ENCODE measurements at places on chromosomes 4 and X.

DNA sequence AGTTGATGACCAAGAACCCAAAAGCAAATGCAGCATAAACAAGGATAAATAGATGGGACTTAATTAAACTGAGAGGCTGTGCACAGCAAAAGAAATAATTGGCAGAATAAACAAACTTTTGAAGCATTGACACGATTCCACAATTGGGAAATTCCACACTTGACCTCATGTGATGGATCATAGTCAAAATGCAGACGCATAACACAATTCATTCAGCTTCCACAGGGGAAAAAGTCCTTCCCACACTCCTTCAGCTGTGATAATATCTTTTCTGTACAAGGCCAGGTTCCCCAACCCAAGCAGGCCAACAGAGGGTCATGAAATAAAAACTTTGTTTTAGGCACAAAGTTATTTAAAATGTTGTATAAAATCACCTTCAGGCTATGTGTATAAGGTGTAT is 66.6 kb upstream of the SLIT2 start:
- no peak for DNase-seq

- no peak for DNase-seq
Measured at GRCh38 chrX:72255445-72255844, 16.6 kb upstream of the ERCC6L start.

DNA sequence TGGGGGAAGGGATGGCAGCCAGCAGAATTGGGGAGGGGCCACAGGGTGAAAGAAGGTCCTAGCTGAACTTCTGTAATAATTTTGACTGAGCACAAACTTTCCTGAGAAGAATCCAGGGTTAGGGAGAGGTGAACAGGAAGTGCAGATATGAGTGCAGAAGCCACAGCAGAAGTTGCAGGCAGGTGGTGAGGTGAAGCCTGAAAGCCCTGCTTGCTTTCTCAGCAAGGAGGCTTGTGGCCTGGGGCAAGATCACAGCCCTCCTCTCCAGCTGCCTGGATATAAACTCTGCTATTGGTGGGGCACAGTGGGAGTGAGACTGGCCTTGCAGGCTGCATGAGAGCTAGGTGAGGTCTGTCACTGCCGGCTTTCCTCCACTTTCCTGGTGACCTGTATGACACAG is 44.1 kb upstream of the UPRT start:
- DNase-seq = no peak

DNA sequence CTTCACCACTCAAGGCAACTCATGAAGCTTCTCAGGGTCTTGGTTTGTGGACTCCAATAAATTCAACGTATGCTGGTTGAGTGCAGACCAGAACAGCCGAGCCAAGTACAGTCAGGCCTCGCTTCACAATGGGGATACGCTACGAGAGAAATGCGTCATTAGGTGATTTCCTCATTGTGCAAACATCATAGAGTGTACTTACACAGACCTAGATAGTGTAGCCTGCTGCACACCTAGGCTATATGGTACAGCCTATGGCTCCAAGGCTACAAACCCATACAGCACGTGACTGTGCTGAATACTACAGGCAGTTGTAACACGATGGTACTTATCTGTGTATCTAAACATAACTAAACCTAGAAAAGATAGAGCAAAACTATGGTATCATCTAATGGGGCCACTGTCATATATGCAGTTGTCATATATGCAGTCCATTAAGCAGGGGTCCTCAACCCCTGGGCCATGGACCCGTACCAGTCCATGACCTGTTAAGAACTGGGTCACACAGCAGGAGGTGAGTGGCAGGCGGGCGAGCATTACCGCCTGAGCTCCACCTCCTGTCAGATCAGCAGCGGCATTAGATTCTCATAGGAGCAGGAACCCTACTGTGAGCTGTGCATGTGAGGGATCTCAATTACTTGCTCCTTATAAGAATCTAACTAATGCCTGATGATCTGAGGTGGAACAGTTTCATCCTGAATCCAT is 31.5 kb downstream of the RTL5 start:
- no peak for DNase-seq

GRCh38 chr4:139606579-139607501 is 50.8 kb upstream of the SETD7 start:
- DNase-seq = no peak

DNA sequence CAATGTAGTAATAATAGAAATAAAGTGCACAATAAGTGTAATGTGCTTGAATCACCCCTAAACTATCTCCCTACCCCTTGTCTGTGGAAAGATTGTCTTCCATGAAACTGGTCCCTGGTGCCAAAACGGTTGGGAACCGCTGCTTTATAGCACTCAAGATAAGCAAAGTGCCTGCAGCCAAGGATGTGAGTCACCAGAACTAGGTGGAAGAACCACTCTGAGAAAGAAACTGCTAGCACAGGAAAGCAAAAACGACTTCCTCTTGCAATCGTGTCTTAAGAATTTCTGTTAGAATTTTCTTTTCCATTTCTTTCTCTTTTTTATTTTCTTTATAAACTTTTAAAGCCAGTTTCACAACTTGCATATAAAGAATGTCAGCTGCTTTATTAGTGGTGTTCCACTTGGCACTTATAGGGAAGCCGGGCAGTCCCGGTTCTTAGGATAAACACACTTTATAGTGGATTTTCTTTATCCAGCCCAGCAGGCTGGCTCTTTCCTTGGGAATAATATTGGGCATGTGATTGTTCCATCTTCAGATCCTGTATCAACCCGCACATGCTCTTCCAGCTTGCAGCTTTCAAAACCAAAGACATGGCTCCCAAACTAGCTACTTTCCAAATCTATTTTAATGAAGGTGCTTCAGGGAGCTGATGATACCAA is 32.3 kb upstream of the CXCL8 start:
- DNase-seq = no peak

GRCh38 chrX:49064303-49064702 is 5.5 kb downstream of the CCDC120 start:
- no peak for DNase-seq

DNA sequence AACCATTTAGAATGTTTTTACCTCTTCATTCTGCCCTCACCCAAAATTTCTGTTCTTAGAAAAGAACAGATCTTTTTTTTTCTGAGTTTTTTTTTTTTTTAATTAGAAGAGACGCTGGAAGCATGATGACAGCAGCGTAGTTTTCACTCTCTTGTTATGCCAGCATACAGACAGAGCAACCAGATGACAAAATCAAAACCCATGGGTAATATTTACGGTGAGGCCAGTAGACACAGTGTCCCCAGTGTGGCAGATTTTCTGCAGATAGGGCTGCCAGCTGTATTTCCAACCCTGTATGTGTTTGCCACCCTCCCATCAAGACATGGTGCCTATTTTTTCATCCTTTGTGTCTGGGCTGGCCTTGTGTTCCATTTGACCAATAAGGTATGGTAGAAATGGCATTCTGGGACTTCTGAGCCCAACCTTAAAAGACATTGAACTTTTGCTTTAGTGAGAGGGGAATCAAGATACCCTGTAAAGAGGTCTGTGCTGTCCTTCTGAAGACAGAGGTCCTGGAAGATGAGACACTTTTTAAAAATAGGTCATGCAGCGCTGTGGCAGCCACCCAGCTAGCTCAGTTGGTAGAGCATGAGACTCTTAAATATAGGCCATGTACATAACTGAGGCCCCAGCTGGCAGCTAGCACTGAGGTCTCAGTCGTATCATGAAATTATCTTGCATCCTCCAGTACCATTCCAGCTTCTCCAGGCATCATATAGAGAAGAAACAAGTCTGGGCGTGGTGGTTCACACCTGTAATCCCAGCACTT is 6.7 kb upstream of the ZNF41 start:
- DNase-seq = no peak

- DNase-seq = no peak
Measured at GRCh38 chrX:8403988-8404387, 60.6 kb upstream of the VCX3B start.

DNA sequence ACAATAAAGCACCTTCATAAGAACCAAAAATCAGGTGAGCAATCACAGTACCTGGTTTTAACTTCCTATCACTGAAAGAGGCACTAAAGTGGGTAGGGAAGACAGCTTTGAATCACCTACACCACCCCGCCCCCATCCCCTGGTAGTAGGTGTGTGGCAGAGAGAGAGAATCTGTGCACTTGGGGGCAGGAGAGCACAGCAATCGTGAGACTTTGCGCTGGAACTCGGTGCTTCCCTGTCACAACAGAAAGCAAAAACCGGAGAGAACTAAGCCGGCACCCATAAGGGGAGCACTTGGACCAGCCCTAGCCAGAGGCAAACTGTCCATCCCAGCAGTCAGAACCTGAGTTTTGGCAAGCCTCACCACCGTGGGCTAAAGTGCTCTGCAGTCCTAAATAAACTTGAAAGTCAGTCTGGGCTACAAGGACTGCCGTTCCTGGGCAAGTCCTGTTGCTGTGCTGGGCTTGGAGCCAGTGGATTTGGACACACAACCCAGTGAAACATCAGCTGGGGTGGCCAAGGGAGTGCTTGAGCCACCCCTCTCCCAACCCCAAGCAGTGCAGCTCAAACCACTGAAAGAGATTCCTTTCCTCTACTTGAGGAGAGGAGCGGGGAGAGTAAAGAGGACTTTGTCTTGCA is 32.1 kb downstream of the NDUFB11 start:
- DNase-seq = no peak

- no peak for DNase-seq
Measured at GRCh38 chrX:38060331-38060878, 54.1 kb downstream of the SYTL5 start.

GRCh38 chr4:104429150-104429741 is 65.4 kb downstream of the CXXC4 start:
- no peak for DNase-seq

GRCh38 chr4:84932462-84932861 is 34.0 kb downstream of the WDFY3 start:
- DNase-seq = no peak

DNA sequence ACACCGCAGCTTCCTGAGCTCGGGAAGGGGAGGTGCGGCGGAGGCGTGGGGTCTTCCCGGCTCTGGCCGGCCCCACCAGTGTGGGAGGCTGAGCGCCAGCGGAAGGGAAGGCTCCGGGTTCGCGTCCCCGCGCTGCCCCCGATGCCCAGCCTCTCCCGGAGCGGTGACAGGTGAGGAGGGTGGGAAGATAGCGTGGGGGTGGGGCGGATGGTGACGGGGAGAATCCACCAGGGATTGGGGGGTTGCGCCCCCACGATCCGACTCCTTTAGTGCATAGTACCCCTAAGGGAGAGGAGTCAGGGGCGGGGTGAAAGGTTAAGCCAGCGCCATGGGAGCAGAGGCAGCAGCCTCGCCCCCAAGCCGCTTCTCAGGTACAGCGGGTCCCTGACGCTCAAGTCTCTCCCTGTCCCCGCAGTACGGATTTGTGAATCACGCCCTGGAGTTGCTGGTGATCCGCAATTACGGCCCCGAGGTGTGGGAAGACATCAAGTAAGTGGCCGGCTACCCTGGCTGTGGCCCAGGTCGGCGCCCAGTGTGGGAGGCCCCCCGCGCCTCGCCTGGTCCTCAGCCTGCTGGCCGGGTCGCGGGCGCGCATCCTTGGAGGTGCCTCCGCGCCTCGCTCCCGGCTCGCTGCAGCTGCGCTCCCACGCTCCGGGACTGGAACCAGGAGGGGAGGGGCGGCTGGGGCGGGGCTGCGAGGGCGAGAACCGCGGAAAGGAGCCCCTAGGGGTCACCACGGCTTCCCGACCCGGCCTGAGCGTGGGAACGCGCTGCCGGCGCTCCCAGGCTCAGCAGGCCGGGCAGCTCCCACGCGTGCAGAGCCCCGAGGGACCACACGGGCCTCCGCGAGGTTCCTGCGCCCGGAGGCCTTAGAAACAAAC is 791 bp downstream of the GUCY1B1 start:
- peak; percentile 10 for DNase-seq

GRCh38 chrX:115459883-115460880 is 100.8 kb upstream of the PLS3 start:
- no peak for DNase-seq

DNA sequence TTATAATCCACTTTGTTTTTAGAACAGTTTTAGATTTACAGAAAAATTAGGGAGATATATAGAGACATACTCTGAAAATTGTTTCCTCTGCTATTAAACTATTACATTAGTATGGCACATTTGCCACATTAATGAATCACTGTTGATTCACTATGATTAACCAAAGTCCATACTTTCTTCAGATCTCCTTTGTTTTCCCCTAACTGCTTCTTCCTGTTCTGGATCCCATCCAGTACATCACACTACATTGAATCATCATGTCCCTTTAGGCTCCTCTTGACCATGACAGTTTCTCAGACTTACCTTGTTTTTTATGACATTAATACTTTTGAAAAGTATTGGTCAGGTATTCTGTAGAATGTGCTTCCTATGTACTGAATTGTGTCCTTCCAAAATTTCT is 109.2 kb upstream of the EDNRA start:
- DNase-seq = no peak

GRCh38 chrX:124791492-124792095 is 445.2 kb downstream of the SH2D1A start:
- no peak for DNase-seq

DNA sequence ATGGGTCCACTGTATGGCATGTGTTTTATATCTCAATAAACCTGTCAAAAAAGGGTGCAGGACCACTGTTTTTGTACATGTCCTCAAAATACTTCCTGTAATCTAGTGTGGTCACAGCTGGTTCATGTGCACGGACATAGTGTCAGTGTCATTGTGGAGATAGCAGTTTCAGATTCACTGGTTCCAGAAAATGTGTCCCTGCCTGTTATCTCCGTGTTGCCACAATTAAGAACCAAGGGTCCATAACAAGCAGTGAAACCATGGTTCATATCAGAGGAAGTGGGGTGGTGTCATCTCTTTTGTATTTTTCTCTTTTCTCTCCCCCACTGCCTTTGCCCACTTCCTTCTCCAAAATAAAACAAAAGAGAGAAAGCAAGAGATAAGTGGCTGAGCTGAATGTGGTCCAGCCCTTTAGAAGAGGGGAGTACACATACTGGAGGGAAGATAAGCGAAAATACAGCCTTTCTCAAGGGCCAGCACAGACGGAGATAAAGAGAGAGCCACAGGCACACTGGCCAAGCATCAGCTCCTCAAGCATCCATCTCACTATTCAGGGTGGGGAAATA is 51.2 kb downstream of the TBL1X start:
- DNase-seq = no peak

DNA sequence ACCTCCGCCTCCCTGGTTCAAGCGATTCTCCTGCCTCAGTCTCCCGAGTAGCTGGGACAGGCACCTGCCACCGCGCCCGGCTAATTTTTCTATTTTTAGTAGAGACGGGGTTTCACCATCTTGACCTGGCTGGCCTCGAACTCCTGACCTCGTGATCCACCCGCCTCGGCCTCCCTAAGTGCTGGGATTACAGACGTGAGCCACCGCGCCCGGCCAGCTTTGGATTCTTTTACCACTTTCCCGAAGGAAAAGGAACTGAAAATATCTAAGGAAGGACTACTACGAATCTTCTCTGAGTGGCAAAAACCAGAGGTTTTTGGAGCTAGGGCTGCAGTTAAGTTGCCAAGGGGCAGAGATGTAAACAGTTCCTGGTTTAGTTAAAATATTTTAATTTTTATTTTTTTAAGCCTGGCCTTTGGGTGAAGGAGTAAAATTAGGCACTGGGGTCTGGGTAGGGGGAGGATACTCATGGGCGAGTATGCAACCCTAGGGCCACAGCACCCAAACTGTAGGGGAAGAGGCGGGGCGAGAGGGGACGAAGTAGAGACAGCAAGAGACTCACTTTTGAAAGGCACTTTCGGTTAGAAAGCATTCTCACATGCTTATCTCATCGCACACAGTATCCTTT is 525 bp upstream of the CISD2 start:
- DNase-seq = peak; percentile 29

Data from activated T-cell treated with anti-CD3 and anti-CD28 coated beads, Interleukin-2, amount 50 U/mL, for 72 hours (primary cell).